ENCODE measurements at places on chromosomes 3 and 15.

GRCh38 chr3:115187149-115187757 lies 40.2 kb upstream of the ZBTB20 start:
- DNase-seq = peak; percentile 73

GRCh38 chr3:122066331-122067213 lies 11.4 kb downstream of the CD86 start:
- no peak for DNase-seq

DNA sequence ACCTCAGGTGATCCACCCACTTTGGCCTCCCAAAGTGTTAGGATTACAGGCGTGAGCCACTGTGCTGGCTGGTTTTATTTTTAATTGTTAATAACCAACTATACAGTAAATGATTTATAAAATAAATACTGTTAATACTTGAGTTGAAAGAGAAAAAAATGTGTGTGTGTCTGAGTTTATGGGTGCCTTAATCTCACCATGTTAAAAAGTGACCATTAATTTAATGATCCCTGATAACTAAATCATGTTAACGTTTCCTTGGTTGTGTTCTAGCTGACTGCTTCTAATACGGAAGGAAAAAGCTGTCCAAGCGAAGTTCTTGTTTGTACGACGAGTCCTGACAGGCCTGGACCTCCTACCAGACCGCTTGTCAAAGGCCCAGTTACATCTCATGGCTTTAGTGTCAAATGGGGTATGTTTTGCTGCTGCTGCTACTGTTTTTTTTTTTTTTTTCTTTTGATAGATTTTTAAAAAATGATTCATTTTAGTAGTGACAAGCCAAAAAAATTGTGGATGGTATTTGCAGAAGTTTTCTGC lies 113.5 kb downstream of the GHSR start:
- no peak for DNase-seq

GRCh38 chr3:64341296-64341695 lies 116.0 kb upstream of the PRICKLE2 start:
- DNase-seq = no peak

- no peak for DNase-seq
Measured at GRCh38 chr15:76904461-76905012, 603 bp downstream of the SCAPER start.

DNA sequence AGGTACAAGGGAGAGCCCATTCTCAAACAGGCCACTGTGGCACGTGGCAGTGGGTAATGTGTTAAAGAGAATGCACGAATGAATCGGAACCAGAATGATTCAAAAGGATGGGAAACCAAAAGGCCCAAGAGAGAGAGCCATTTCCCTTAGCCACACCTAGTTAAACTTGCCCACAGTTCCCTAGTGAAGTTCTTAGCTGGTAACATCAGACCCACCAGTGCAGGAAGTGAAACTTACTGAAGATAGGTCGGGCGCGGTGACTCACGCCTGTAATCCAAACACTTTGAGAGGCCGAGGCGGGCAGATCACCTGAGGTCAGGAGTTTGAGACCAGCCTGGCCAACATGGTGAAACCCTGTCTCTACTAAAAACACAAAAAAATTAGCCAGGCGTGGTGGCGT lies 97.1 kb downstream of the MEX3B start:
- DNase-seq = peak; percentile 20

GRCh38 chr3:138686771-138687221 lies 78.2 kb downstream of the FAIM start:
- peak; percentile 82 for DNase-seq

DNA sequence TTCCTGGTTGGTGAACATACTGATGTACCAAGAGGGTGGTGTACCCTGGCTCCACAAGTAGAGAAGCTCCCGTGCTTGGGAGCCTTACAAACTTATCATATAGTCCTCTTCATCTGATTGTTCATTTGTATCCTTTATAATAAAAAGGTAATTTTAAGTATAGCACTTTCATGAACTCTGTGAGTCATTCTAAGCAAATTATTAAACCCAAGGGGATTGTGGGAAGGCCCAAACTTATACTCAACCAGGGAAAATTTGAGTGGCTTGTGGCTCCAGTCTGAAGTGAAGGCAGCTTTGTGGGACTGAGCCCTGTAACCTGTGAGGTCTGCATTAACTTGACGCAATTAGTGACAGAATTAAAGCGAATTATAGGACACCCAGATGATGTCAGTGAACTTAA lies 29.0 kb downstream of the TTBK2 start:
- DNase-seq = no peak

GRCh38 chr15:85171736-85172135 lies 190.1 kb downstream of the PDE8A start:
- DNase-seq = no peak

DNA sequence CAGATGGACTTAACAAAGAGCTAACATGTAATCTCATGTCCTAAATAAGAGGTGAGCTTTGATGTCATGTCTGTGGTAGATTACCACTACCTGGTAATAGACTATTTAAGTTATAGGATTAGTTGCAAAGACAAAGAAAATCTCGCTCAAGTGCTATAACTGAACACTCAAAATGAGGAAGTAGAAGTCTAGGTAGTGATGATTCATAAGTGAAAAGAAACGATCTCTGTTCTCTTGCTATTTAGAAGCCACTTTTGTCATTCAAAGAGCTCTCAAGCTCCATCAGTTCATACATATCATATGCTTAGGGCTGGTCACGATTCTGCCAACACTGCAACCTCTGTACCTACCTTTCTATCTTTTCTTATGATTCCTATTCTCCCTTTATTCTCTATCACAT lies 110.9 kb downstream of the EDEM1 start:
- DNase-seq = peak; percentile 69

- DNase-seq = no peak
Measured at GRCh38 chr15:70869346-70869745, 15.4 kb upstream of the LARP6 start.

DNA sequence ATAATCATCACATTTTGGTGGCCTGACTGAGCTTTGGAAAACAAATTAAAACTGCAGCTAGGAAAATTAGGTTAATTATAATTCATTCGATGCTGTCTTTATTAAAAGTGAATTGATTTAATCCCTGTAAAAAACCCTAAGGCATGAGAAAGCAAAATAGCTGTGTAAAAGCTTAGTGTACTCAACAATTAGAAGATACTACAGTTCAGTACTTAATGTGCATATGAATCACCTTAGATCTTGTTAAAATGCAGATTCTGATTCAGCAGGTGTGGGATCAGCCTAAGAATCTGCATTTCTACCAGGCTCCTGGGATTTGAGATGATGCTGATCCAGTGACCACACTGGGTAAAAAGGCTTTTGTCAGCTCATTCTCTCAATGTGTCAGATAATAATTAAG lies 559.9 kb upstream of the GOLIM4 start:
- no peak for DNase-seq

- DNase-seq = no peak
Measured at GRCh38 chr3:117526470-117527079, 817.0 kb downstream of the TUSC7 start.

GRCh38 chr3:46162975-46163555 lies 45.0 kb downstream of the CCR1 start:
- no peak for DNase-seq

- DNase-seq = no peak
Measured at GRCh38 chr3:93962798-93963197, 10.9 kb downstream of the PROS1 start.

- no peak for DNase-seq
Measured at GRCh38 chr15:35980719-35981118, 434.8 kb upstream of the DPH6 start.

- DNase-seq = no peak
Measured at GRCh38 chr3:21562243-21562642, 188.8 kb downstream of the ZNF385D start.

DNA sequence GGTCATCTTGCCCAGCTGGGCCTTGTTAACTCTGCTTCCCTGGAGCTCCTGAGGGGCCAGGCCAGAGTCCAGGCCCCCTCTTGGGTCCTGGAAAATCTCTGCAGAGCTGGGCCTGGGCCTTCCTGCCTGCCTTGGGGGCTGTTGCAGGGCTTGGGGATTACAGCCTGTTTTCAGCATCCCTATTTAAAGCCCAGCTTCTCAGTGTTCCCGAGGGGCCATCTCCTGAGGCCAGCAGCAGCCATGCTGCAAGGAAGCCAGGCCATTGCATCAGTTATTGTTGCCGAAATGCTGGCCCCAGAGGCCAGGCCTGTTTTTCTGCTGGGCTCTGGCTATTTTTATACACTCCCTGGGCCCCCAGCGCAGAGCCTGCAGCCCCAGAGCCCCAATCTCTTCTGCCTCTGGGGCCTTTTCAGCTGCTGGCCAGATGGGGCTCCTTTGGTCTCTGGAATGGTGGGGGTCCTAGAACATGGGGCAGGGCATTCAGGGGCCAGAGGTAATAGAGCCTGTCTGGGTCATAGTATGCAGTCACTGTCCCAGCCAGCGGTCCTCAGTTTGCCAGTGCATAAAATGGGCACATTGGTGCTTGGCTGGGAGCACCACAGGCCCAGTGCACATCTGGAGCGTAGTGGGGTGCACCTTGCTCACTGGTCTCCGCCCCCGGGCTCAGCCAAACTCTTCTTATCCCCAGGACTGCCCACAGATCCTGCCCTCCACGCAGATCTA lies 28.5 kb downstream of the PLXNA1 start:
- DNase-seq = no peak

DNA sequence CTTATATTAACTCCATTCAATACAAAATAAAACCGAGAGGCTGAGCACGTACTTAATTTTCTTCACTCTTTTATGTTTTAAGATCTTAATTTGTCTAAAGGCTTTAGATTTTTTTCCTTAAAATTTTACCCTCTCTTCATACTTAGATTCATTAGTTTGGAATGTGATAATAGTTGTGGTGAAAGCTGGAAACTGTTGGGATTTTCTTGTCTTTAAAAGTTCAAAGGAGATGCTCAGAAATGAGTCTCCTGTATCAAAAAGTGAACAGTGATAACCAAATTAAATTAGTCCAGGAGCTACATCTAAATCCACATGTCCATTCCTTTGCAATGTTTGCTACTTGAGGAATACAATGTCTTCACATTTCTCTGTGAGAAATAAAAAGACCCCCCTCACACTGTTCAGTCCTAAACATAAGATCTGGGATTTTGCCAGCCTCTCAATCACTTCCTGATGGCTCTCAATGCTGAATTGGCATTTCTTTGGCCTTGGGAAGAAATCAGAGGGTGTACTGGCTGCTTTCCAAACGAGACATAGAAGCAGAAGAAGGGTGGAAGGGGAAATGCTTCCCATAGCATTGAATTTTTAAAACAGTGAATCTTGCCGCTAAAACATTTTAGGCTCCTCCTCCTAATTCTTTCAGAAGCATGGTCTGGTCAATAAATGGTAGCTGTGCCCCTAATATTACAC lies 245.0 kb downstream of the SHOX2 start:
- no peak for DNase-seq

- DNase-seq = no peak
Measured at GRCh38 chr15:42069496-42070278, 24.7 kb downstream of the PLA2G4D start.

- DNase-seq = peak; percentile 80
Measured at GRCh38 chr15:52008698-52009434, 10.2 kb upstream of the MAPK6 start.

- no peak for DNase-seq
Measured at GRCh38 chr15:56844892-56845291, 73.6 kb upstream of the TCF12 start.

GRCh38 chr15:47415539-47415971 lies 301.8 kb upstream of the SEMA6D start:
- no peak for DNase-seq

GRCh38 chr3:157238457-157238856 lies 78.5 kb upstream of the CCNL1 start:
- DNase-seq = no peak

GRCh38 chr15:101153801-101154656 lies 97.8 kb downstream of the CHSY1 start:
- no peak for DNase-seq

GRCh38 chr3:125073390-125073905 lies 17.7 kb upstream of the HEG1 start:
- DNase-seq = no peak

- DNase-seq = no peak
Measured at GRCh38 chr3:177545964-177546363, 348.7 kb upstream of the TBL1XR1 start.

GRCh38 chr15:63054281-63054683 lies 11.7 kb downstream of the TPM1 start:
- DNase-seq = no peak

DNA sequence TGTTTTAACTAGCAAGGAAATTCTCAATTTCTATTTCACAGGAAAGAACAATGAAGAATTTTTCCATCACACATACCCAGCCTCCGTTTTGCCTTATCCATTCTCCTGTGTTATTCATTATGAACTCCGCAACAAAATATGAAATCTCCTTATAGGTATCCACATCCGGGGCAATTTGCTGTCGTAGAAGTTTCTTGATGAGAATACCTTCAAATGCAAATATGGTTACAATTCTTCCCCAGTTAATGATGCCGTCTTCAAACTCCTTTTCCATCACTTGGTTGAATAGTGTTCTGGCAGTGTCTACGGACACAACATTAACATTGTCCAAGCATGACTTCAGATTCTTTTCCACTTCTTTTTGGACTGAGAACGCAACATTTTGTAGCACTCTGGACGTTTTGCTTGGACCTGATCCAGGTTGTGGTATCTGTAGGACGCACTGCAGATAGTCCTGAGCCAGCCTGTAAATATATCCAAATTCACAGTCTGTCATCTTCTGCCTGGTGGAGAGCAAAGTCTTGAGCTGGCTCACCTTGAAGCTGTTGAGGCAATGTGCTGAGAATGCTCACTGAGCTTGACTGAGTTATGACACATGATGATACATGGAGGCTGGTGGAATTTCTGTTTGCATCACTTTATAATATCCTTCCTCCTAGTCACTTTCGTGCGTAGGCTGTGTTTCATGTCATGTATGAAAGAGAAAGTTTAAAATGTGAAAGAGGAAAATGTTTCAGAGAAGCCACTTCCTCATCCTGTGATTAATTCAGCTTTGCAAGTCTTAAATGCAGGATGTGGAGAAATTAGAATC lies at the start of gene BCL2A1:
Gene BCL2A1 (minus strand): TSS at position 573 of the 811 bp plus-strand sequence. CDS start 77 bp downstream, at position 496.
- DNase-seq = peak; percentile 96

GRCh38 chr3:156037356-156037755 lies 83.0 kb upstream of the KCNAB1 start:
- no peak for DNase-seq

- DNase-seq = no peak
Measured at GRCh38 chr15:26970712-26971210, at the start of gene GABRG3. Gene GABRG3, plus strand, starts transcription at chr15:26971181.

DNA sequence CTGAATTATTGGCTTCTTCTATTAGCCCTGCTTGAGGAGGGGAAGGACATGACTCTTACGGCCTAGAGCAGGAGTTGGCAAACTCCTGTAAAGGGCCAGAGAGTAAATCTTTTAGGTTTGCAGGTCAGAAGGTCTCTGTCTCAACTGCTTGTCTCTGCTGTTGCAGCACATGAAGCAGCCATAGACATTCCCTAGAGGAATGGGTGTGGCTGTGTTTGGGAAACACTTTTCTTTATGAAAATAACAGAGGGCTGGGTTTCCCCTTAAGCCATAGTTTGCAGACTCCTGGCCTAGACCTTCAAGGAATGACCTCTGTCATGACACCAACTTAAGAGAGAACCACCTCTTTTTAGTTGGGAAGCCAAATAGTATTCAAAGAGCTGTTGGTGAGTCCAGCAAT lies 10.3 kb downstream of the TRAK1 start:
- DNase-seq = no peak

GRCh38 chr3:13324835-13325501 lies 95.2 kb downstream of the NUP210 start:
- no peak for DNase-seq

GRCh38 chr15:35260941-35261340 lies 175.8 kb upstream of the NANOGP8 start:
- no peak for DNase-seq

GRCh38 chr3:102112704-102113230 lies 263.5 kb downstream of the NFKBIZ start:
- no peak for DNase-seq
